ENCODE measurements at places on chromosomes 12 and 14.

GRCh38 chr12:26130728-26131127 is 5.9 kb upstream of the BHLHE41 start:
- no peak for DNase-seq

DNA sequence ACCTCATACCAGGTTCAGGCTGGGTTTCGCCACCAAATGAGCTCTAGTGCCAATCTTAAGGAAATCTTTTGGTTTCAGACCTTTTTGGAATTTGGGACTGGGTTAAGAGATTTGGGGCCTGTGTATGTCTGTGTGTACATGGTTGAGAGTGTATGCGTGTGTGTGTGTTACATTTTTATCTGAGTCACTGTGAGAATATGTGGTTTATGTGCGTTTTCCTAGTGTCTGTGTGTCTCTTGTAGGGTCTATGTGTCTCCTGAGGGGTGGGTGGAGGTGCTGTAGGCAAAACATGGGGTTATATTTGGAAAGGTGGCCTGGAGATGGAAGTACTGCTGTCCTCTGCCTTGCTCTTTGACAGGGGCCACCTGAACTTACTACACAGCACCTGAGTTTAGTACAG is 17.9 kb downstream of the C12orf43 start:
- no peak for DNase-seq

DNA sequence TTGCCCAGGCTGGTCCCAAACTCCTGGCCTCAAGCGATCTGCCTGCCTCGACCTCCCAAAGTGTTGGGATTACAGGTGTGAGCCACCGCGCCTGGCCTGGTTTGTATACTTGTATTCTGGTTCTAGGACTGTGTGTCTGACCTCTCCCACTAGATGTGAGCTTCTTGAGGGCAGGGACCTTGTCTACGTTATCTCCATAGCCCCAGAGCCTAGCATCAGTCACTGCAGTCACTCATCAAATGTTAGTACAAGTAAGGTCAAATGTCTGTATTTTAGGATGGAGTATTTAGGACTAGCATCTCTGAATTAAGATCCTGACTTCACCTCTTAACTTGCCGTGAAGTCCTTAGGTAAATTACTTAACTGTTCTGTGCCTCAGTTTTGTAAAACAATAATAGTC is 2.9 kb downstream of the RILPL2 start:
- no peak for DNase-seq

DNA sequence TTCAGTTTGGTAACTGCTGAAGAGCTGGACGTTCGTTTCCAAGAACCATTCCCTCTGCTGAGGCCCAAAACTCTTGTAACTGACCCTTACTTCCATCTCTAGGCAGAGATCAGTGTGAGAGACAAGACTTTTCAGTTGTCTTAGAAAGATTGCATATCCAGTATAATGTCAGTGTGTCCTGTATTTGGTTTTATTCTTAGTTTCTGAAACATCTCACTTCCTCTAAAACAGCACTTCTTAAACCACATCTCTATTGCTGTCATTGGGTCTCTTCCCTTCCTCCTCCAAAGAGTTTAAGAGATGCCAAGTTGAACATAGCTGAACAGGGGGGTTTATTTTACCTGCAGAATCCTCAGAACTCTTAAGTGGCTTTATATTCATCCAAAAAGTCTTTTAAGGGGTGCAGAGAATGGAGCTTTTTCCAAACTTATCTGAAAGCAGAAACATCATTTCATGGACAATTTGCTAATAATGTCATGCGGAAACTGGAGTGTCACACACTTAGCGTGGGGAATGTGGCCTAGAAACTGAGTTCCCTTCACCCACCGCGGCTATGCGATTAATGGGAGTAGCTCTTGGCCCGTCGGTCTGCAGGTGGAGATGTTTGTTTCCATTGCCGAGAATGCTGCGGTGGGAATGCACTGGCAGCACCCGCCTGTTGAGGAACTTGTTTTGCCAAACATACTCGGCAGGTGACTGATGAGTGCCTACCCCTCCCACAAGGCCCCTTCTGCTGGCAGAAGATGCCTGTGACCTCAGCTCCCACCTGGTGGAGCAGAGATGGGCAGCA is 148.2 kb downstream of the ADGRD1 start:
- no peak for DNase-seq

DNA sequence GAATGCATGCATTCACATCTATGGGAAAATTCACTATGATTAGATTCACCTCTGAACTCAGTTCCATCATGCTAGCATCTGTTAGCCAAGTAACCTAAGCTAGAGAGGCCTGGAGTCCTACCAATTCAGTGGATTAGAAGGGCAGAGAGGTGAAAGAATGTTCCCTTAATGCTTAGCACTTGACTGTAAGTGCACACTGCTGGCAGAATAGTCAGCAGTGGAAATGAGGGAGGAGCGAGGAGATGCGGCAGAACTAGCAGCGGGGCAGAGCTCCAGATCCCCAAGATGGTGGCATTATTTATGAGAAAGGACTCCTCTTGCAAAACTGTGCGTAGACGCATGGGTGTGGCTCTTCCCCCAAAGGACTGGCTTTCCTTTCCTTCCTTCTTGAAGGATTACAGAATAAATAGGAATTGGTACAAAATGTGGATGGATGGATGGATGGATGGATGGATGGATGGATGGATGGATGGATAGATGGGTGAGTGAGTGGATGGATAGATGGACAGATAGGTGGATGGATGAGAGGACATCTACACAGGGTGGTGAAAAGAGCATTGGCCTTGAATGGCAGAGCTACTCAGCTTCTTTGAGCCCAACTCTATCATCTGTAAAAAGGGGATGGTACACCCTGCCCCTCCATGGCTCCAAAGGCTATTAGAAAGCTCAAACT is 227.2 kb downstream of the CHST11 start:
- DNase-seq, result no peak

DNA sequence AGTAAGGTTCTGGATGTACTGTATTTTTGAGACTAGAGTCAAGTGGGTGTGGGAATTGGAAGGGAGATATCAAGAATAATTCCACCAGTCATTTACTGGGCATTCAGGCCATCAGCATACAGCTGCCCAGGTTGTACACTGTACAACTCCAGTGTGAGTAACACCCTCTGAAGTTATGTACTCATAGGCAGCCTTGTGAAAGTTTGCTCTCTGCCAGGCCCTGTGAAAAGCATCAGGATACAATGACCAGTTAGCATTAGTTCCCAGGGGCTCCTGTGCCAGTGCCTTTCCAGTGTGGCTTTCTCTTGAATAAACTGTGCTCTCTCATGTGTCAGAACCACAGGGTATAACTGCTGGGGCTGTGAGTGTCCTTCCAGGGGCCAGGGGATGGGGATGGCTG is 89.7 kb downstream of the LGMN start:
- no peak for DNase-seq

DNA sequence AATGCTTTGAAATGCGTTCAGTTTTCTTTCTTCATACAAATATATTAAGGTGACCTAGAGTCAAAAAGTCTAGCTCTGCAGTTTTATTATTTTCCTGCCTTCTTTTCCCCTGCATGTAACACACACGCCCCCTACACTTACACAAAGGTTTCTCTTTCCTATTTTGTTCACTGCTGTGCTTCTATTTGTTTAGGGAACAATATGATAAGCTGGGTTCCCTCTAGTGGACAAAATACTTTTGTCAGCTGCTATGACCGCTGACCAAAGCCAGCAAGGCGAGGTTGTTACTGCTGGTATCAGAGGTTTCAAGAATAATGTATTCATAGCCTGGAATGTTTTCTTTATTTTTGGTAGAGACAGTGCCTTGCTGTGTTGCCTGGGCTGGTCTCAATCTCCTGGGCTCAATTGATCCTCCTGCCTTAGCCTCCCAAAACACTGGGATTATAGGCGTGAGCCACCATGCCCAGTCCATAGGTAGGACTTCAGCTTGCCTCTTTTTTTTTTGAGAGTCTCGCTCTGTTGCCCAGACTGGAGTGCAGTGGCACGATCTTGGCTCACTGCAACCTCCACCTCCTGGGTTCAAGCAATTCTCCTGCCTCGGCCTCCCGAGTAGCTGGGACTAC is 33.4 kb downstream of the FNTB start:
- DNase-seq, result no peak

GRCh38 chr14:58537004-58537403 is 100.8 kb upstream of the DACT1 start:
- DNase-seq, result no peak

DNA sequence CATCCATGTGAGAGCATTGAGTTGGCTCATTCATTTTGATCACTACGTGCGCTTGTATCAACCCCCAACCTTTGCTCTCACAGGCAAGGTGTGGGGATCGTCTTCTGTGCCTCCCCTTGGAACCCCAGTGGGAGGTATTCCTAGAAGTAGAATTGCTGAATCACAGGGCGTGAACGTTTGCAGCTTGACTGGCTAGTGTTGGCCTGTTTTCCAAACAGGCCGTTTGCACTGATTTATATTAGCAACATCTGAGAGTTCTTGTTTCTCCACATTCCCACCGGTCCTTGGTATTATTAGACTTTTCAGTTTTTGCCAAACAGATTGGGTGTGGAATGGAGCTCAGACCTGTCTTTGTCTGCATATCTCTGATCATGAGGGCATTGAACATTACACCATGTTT is 288.6 kb upstream of the PWP1 start:
- no peak for DNase-seq

DNA sequence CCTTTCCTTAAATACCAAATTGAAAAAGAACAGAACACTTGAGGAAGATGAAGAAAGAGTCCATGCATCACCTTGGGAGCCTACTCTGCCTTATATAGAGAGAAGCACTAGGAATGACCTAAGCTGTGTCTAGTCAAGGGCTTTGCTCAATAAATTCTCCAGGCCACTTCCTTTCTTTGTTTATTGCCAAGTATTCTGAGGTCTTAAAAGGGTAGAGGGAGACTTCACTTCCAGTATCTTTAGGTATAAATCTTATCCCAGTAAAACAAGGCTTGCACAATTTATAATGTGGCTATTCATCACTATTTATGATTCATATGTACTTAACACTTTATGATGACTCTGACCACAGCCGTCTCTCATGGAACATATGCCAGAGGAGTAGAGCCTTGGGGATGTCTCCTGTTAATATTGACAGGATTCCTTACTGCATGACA is 85.1 kb upstream of the ARHGAP5 start:
- no peak for DNase-seq

Data from activated CD4-positive, alpha-beta T cell treated with anti-CD3 and anti-CD28 coated beads for 24 hours (primary cell).